ENCODE measurements at places on chromosomes 5 and 9.

GRCh38 chr5:103041071-103041676, 78.8 kb downstream of the GIN1 start:
- DNase-seq = peak; percentile 57

DNA sequence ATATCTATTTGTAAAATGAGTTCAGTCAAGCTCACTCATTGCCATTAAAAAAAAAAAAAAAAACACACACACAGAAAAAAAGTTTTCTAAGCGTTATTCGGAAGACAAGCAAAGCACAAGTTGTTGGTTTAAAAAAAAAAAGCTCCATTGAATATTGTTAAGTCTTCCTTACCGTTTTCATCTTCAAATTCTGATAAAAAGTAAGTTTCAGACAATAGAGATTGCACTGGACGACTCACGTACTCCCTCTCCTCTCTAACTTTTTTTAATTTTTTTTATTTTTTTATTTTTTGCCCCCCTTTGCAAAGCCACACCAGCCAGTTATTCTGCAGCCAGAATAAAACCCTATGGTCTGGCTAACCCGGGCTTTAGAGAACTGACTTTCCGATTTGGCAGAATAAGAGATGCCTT, 544 bp downstream of the ADAMTS6 start:
- DNase-seq = no peak

GRCh38 chr5:164497311-164498064, 992.1 kb downstream of the MAT2B start:
- DNase-seq = no peak

DNA sequence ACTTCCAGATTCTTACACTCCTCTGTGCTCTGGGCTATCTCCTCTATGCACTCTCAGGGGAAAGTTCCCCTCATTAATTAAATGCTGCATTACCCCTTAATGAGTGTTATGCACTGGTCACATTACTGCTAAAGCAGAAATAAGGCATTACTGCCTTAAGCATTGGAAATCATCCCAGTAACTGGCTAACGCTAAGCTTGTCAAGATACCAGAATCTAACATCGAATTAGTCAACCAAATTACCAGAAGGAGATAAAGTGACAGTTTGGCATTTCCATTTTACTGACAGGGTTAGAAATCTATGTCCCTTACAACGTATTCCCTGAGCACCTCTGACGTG, 69.5 kb upstream of the FAM169A start:
- DNase-seq = no peak

- DNase-seq = no peak
Observed at GRCh38 chr9:36276781-36277181, 18.5 kb upstream of the GNE start.

DNA sequence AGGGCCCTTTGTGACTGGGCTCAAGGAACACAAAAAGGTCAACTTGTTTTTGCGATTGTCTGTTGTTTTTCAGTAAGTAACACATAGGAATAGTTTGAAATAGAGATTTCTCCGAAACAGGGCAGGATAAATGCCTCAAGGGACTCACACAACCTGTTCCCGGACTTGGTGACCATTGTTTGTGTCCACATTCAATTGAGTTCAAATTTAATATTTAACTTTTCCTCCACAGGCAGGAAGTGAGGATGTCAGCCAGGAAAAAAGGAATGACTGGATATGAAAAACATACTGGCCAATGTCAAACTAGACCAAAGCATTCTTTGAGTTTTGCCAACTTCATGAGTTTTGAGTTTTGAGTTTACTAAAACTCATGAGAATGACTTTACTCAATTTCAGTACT, 72.7 kb downstream of the SPATA31C2 start:
- DNase-seq = no peak

DNA sequence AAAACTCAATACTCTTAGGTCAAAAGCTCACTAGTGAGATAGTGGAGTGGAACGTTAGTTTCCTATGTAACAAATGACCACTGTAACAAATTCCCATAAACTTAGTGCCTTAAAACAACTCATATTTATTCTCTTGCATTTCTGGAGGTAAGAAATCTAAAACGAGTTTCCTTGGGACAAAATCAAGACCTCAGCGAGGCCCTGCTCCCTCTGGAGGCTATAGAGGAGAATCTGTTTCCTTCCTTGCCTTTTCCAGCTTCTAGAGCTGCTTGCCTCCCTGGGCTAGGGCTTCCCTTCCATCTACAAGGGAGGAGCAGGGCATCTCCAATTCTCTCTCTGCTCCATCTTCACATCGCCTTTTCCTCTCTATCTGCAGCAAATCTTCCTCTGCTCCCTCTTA, 32.0 kb downstream of the SEMA5A start:
- DNase-seq = no peak

DNA sequence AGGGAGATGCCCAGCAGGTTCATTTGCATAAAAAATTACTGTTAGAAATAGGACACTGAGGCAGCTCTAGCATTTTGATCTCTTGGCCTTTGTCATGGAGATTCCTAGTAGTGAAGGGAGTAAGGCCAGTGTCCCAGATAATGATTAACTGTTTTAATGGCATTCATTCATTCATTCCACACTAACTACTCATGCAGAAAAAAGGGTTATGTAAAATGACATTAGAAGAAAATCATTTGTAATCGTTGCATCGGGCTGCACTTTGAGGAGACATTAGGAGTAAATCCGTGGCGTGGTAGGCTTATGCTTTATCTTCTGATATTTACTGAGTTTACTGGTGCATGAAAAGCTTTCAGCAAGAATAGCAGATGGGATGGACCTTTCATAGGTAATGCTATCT, 82.6 kb upstream of the GRHPR start:
- DNase-seq = no peak

DNA sequence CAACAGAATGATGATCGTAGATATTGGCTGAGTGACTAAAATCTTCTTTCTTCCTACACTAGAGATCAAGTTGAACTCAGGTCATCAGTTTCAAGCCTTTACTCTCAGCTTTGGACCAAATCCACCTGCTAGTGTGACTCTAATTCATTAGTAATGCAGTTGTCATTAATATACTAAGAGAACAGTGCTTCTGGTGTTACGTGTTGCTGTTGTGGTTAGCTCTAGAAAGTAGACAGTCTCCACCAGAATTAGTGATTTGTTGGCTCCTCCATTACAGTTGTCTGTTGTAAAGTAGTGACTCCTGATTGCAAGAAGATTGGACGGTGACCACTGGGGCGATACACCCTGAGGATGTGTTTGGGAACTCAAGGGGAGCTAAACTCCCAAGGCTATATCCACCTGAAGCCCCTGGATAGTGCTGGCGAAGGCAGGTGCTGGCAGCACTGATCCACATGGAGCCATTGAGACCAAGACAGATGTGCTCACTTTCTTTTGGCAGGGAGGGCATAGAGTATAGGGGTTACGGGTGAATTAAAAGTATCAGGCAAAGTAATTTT, 3.1 kb downstream of the CAMK4 start:
- DNase-seq = no peak

- DNase-seq = no peak
Observed at GRCh38 chr9:124657516-124657915, 113.6 kb downstream of the NR6A1 start.

GRCh38 chr9:98654247-98654646, 54.5 kb downstream of the GABBR2 start:
- peak; percentile 96 for DNase-seq

DNA sequence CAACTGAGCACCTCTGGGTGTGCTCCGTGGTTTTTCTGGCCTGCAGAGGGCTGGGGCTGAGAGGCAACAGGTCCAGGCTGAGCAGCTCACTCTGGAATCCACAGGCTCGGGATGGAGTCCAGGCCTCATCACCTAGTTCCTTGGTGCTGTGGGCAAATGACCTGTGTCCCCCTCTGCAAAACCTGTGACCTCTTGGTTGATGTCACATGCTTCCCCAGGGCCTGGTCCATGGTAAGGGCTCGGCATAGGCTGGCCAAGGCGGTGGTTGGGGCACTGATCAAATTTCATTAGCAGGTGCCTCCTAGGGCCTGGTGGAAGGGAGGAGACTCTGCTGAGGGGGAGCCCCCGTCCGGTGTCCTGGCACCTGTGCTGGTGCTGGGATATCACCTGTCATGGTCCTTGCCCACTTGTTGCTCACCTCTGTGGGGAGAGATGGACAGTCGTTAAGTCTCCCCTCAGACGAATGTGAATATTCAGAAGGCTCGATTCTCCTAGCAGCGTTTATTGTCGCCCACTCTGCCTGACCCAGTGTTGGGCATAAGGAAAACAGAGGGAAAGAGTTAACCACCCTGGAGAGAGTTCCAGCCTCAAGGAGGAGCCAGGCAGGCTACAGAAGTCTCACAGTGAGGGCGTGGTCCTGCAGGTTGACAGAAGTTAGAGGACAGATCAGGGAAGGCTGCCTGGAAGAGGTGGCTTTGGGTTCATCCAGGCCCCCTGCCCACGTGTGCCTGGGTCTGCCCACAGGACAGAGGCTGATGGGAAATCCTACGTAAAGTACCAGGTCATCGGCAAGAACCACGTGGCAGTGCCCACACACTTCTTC, 3.5 kb downstream of the ENDOG start:
- no peak for DNase-seq

DNA sequence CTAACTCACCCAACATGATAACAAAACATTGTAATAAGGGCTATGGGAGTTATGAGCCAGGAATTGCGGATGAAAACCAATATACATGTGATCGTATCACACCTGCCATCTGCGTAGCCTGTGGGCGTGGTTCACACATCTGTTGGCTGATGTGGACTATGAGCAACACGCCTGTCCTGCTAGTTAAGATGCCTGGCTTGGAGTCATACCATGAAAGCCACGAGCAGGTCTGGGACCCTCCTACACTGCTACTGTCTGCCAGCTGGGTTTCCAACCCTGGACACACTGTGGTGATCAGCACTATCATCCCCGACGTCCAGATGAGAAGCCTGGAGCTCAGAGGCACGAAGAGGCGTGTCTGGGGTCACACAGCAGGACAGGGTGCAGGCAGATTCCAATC, 40.2 kb downstream of the STK10 start:
- no peak for DNase-seq

- DNase-seq = no peak
Observed at GRCh38 chr9:14887149-14887548, 23.1 kb downstream of the FREM1 start.

DNA sequence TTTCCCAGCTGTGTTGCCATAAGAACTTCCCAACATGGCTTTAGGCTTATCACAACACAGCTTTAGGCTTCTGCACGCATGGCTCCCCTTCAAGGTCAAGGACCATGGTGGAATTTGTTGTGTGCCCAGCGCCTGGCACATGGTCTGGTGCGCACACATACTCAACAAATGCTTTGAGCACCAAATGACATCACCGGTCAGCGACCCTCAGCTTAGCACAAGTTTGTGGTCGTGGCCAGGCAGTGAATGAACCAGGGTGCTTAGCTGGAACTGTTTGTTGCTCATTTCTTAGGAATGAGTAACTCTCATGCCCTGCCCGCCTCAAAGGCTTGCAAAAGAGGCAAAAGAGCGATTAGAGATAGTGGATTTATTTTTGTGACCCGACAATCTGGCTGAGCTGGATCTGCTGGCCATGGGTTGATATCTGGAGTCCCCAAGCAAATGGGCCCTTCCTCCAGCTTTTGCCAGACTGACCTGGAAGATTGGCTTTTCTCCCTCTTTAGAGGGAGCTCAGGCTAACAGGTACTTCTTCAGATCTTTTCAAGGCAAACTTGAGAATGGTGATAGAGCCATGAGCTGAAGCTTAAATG, 58.9 kb downstream of the DAP start:
- no peak for DNase-seq

- DNase-seq = peak; percentile 88
Observed at GRCh38 chr5:177497292-177498012, at the start of gene PDLIM7. PDLIM7 (minus strand) TSS chr5:177497604; CDS start chr5:177496512, 1,092 bp downstream.

GRCh38 chr9:117932585-117932984, 228.4 kb downstream of the TLR4 start:
- DNase-seq = no peak

DNA sequence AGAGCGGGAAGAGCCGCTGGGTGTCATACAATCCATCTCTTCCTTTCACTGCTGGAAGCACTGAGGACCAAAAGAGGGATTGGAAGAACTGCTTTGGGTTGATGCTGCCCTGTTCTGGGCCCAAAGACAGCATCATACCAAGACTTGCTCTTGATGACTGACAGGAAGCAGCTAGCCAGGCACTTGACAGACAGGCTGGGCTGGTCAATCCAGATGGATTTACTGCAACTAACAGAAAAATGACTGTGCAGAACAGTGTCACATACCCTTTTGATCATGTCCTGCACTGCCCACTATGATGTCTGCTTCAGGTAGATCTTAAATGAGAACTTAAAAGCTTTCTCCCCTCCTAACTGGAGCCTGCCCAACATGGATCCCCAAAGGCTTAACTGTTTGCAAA, 157.6 kb downstream of the CRB2 start:
- no peak for DNase-seq

DNA sequence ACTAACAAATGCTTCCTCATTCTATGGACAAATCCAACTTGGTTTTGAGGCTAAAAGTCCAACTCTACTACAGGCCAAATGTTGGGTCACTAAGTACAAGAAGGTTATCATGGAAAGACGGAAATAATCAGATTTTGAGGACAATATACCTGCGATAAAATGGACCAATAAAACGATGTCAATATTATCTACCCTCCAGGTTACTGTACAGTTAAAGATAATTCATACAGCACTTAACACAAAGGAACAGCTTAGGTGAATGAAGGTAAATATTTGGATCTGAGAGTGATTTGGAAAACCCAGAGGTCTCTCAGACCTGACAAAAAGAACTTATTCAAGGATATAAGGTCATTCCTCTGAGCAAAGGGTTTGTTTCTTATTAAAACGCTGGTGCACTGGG, 329.5 kb upstream of the PUM3 start:
- no peak for DNase-seq

DNA sequence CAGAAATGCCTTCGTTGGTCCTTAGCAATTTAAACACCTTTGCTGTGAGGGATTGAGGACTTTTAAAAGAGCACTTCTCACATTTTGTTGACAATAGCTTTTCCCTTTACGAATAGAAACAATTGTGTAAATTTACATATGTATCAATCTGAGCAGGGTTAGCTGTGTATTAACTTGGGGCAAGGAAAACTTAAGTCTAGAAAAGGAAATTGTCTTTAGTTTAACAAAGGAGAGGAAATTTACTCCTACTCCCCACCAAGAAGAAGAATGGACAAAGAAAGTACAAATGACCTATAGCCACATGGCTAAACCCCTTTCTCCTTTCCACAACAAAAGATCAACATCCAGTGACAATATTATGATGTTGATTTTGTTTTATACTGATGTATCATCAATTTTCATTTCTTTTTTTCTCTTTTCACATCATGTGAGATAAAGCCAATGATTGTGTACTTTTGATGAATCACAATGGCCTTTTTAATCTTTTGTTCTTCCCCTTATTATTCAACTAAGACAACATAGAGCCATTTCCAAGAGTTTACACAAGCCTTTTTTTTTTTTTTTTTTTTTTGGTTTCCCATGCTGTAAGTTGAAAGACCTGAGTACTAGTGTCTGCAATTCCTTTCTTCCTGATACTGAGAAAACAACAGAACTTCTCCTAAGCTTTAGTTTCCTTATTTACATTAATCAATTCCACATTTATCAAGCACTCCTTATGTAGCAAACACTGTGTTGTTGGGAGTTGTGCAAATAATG, 19.0 kb downstream of the FOXB2 start:
- DNase-seq = no peak

DNA sequence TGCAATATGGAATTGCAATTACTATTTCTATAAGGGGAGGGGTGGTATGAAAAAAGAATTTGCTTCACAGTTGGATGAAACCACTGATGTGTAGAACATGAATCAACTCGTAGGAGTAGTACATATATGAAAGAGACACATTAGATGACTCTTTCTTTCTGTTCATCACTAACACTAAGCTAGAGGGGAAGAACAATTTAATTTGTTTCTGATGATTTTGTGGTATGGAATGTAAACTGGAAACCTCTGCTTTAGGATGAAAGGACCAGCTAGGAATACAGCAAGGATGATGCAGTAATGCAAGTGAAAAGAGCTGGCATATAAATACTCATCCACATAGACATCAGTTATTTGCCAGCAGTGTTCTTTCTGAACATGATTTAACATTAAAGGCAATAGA, 113.4 kb downstream of the PAPPA start:
- no peak for DNase-seq

Measured in SHP77 treated with DMSO at 0.1 percent for 48 hours (cell line).